Stimulated activated CD8-positive, alpha-beta memory T cell treated with anti-CD3 and anti-CD28 coated beads, Interleukin-12 subunit alpha, Interleukin-12 subunit beta, amount 100 ng/mL, for 4 hours (primary cell): ENCODE measurements at places on chromosomes 4 and X.

DNA sequence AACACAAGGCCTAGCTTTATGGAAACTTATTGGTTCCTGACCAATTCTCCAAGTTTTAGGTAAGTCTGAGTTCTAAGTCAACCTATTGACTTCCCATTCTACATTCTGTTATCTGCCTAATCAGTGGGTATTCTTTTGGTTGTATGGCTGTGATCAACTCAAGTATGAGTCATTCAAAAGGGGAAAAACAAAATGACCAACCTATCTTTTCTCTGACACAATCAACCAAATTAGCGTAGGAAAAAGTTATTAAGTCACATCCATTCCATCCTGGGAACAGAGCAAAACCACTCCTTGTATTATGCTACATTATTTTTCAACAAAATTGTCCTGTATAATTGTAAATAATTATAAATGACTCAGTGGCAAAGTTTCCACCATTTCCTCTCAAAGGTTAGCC is 136.2 kb downstream of the SHROOM4 start:
- DNase-seq, result no peak

DNA sequence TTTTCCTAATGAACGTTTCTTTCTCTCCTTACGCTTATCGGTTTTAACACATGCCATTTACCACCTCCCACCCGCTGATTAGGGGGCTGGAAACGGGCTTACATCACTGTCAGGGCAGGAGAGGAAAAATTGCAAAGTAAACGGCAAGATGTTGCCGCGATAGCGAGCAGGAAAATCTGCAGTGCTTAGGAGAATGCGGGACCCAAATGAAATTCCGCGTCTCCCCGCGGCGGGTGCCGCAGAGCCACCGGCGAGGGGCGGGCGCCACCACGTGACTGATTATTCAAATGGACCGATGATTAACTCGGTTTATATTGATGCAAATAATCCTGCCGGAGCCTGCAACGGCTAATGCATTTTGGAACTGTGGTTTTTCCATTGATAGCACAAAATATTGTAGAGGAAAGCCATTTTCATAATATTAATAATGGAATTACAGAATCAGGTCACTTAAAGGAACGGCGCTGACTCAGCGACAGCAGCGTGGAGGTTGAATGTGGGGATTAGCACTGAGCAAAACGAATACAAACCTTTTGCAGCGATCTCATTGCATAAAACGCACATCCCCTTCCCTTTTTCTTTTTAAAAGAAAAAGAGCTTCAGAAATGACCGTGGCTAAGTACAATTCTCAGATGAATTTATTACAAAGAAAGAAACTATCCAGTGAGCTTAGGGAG is 224.2 kb downstream of the STIM2 start:
- no peak for DNase-seq

- no peak for DNase-seq
These were observed 159.8 kb downstream of the CPEB2 start for GRCh38 chr4:15162046-15162445.

- no peak for DNase-seq
These were observed 154.3 kb upstream of the GIMD1 start for GRCh38 chr4:106522839-106523238.

DNA sequence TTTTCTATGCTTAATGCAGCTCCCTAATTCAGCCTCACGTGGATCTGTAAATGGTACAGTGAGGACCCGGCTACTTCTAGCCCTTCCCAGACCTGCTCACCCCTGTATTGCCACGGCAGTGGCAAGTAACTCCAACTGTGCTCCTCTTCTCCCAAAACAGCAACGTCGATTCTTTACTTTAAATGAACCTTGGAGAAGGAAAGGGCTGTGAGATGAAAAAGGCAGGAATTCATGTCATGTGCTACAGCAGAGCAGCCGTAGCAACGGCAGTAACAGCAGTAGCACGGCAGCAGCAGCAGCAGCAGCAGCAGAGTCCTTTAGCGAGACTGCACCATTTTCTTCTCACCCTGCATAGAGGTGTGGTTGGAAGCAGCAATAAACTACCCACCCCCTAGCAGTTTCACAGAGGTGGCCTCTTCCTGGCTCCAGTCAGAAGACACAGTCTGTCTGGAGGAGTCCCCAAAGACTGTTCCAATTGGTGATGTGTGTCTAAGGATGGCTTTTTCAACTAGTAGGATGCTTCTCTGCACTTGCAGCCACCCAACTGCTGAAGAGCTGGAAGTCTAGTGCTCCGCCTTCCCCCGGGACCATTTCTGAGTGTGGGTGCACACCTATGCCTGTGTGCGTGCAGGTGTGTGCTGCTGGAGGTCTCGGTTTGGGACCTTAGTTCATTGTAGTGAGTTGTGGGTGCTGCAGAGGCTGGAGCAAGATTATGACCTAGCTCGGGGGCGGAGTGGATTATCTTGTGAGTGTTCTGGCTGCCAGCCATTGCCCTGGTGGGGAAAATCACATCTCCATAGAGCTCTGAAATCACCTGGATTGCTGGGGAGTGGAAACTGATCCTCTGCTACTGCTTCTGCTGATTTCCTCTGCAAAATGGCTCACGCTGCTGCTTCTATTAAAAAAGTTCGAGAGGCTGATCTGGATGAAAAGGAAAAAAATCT is 67.2 kb downstream of the ANK2 start:
- DNase-seq, result no peak

DNA sequence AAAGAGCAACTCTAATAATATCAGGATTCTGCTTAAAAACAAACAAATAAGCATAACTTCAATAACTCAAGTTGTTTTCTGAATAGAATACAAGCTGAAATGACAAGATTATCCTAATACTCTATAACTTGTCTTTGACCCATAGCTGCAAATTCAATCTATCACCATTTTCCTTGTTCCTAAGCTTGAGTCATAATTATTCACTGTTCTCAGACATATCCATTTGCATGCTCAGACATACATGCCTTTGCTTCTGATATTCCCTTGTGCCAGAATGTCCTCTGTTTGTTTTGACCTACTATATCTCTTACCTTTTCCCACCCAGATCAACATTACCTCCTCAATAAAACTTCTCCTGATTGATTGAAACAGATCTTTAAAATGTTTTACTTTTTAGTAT is 109.7 kb downstream of the SNCA start:
- DNase-seq, result no peak

DNA sequence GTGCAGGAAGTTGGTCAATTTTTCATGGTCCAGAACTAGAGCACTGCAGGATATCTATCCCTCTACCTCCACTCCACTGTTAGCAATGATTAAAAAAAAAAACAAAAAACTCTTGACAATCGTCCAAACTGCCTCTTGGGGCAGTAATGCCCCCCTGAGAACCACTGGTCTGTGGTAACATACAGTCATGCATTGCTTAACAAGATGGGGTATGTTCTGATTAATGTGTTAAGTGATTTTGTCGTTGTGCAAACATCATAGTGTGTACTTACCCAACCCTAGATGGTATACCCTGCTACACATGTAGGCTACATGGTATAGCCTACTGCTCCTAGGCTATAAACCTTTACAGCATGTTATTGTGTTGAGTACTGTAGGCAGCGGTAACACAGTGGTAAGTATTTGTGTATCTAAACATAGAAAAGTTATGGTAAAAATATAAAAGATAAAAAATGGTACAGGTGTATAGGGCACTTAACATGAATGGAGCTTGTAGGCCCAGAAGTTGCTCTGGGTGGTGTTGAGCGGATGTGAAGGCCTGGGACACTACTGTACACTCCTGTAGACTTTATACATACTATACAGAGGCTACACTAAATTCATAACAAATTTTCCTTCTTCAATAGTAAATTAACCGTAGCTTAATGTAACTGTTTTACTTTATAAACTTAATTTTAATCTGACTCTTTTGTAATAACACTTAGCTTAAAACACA is 34.1 kb downstream of the ART3 start:
- no peak for DNase-seq
